IMR-90 (cell line): ENCODE measurements at places on chromosomes 13 and 19. TPM values are rescaled to one million over a fixed set of nuclear protein-coding genes. Genes with fewer than 3 reads are reported as not detected.

The TPGS1 gene
- 2.7 and 4.2 TPM in 2 replicates for total RNA-seq

The ZNF333 gene
- total RNA-seq: 11.9 and 15.1 TPM in 2 replicates

The ZNF700 gene
- 10.2 and 11.9 TPM in 2 replicates for total RNA-seq

The LHB gene
- not detected in 2 replicates for total RNA-seq

The GPR18 gene
- total RNA-seq: not detected in 2 replicates

The KLK10 gene
- total RNA-seq: not detected in 2 replicates

The SELENOV gene
- total RNA-seq: not detected in 2 replicates

The SIAH3 gene
- not detected in 2 replicates for total RNA-seq

The ZNF723 gene
- total RNA-seq: not detected in 2 replicates

The DPF1 gene
- total RNA-seq: 3.2 and 4.2 TPM in 2 replicates

The SYCN gene
- not detected in 2 replicates for total RNA-seq

The LIN7B gene
- 2.8 and 3.8 TPM in 2 replicates for total RNA-seq

The ZNF585A gene
- 7.2 and 9.5 TPM in 2 replicates for total RNA-seq

The ACER1 gene
- not detected in 2 replicates for total RNA-seq

The ZNF99 gene
- total RNA-seq: not detected in 2 replicates

The RNF113B gene
- total RNA-seq: not detected in 2 replicates

The CGB3 gene
- not detected in 2 replicates for total RNA-seq

The OR7A5 gene
- total RNA-seq: not detected in 2 replicates

The PCSK4 gene
- 0.56 and 0.72 TPM in 2 replicates for total RNA-seq

The PPP1R13L gene
- total RNA-seq: 0.56 and 3.0 TPM in 2 replicates

The GGACT gene
- total RNA-seq: 2.0 and 2.2 TPM in 2 replicates

The PABPC3 gene
- total RNA-seq: under 0.01 and 0.18 TPM in 2 replicates

The GARIN5A gene
- total RNA-seq: 0.28 TPM in 1 of 2 replicates, not detected in the other

The SPPL2B gene
- total RNA-seq: 3.4 and 4.2 TPM in 2 replicates

The IL11 gene
- 14.3 and 15.6 TPM in 2 replicates for total RNA-seq

The PRPF31 gene
- 66.1 and 66.9 TPM in 2 replicates for total RNA-seq

The PLEKHJ1 gene
- 31.7 and 33.1 TPM in 2 replicates for total RNA-seq

The ELANE gene
- total RNA-seq: not detected in 2 replicates

The DENND1C gene
- not detected in 2 replicates for total RNA-seq

The LIM2 gene
- not detected in 2 replicates for total RNA-seq

The CNFN gene
- total RNA-seq: not detected in 2 replicates

The RXFP2 gene
- not detected in 2 replicates for total RNA-seq

The LRG1 gene
- not detected in 2 replicates for total RNA-seq

The THSD8 gene
- not detected in 2 replicates for total RNA-seq

The GRK1 gene
- total RNA-seq: not detected in 2 replicates

The CACNG8 gene
- total RNA-seq: not detected in 2 replicates

The PEAK3 gene
- under 0.01 TPM in 1 of 2 replicates, not detected in the other for total RNA-seq

The LYPD3 gene
- 0.18 TPM in 1 of 2 replicates, not detected in the other for total RNA-seq

The ICAM3 gene
- 6.6 and 7.8 TPM in 2 replicates for total RNA-seq

The APOC1 gene
- total RNA-seq: not detected in 2 replicates

The FFAR2 gene
- not detected in 2 replicates for total RNA-seq

The FGF14 gene
- total RNA-seq: under 0.01 TPM in 2 replicates

The GPR183 gene
- 0.18 and 0.28 TPM in 2 replicates for total RNA-seq

The ZNF793 gene
- total RNA-seq: 0.56 and 0.72 TPM in 2 replicates
